Large intestine (tissue), 12 donors: ENCODE measurements at places on chromosomes 11 and 22. TPM values are rescaled to one million over a fixed set of nuclear protein-coding genes. Genes with fewer than 3 reads are reported as not detected.

The GPHA2 gene
- 0.24 TPM for polyA plus RNA-seq

The TBX1 gene
- 2.4 TPM for polyA plus RNA-seq

The PRAME gene
- not detected for polyA plus RNA-seq

The SNX32 gene
- polyA plus RNA-seq, result 6.3 TPM
